HFFc6 (cell line): ENCODE measurements at places on chromosomes 13 and 19. TPM values are rescaled to one million over a fixed set of nuclear protein-coding genes. Genes with fewer than 3 reads are reported as not detected.
A peak's percentile ranks its signal among the peaks of the same experiment; 100 is the strongest.

Gene NTF4
- total RNA-seq, result 1.5 TPM in 1 of 2 replicates, not detected in the other

Gene ZNF541
- total RNA-seq, result not detected in 2 replicates

Gene CEACAM7
- total RNA-seq, result not detected in 3 replicates

Gene EFNA2
- total RNA-seq, result not detected in 3 replicates

Gene KLK14
- 0.21 to 0.23 TPM in 2 of 3 replicates, not detected in the other for total RNA-seq

Gene ZNF8
- 3.7 to 4.4 TPM (median 4.0 TPM) in 3 replicates for total RNA-seq

Gene BST2
- 0.21 to 0.30 TPM in 2 of 3 replicates, not detected in the other for total RNA-seq

GRCh38 chr19:2797280-2797679 lies 12.0 kb downstream of the THOP1 start:
- DNase-seq, result no peak
- no peaks in the 10 kb centered on the region for H3K4me1 ChIP-seq
- H3K27me3 ChIP-seq, result peaks cover 2% of the 10 kb centered on the region; the same call in 1 of the 2 replicates

DNA sequence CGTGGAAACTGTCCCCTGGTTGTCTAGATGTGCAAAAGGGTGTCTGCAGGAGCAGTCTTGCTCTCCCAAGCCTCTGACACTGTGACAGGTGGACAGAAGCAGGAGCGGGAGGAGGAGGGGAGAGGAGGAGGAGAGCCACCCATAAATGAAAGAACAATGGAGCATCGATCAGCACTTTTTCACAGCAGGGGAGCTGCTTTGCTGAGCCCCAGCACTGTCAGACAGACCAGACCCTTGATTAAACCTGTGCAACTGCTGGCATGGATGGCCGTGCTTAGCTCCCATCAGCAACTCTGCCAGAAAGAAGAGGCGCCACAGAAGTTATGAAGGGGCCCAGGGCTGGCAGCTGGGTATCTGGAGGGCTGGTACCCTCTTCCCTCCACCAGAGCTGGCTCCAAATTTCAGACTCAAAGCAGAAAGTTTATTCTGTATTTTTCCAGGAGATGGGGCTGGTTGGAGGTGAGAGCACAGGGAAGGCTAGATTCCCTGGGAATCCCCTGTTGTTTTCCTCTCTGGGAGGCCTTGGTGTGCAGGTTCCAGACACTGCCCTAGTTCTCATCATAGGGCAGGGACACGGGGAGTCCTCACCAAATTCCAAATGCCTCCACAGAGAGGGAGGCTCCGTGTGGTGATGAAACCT lies 1192.2 kb downstream of the UQCRFS1 start:
- H3K4me1 ChIP-seq, result no peaks in the 10 kb centered on the region
- no peak overlapping the region for H3K27ac ChIP-seq

GRCh38 chr13:103883164-103883563 lies 816.9 kb upstream of the SLC10A2 start:
- DNase-seq, result peak; percentile 49
- no peaks in the 10 kb centered on the region for H3K27me3 ChIP-seq
- H3K4me3 ChIP-seq, result no peak overlapping the region
- peaks cover 6% of the 10 kb centered on the region; the same call in 1 of the 2 replicates for H3K4me1 ChIP-seq
- H3K36me3 ChIP-seq, result no peaks in the 10 kb centered on the region

- no peak for DNase-seq
- H3K27ac ChIP-seq, result no peak overlapping the region
- no peaks in the 10 kb centered on the region for H3K36me3 ChIP-seq
- no peaks in the 10 kb centered on the region for H3K4me1 ChIP-seq
Measured at GRCh38 chr19:45215391-45216191, 29.6 kb downstream of the EXOC3L2 start.

DNA sequence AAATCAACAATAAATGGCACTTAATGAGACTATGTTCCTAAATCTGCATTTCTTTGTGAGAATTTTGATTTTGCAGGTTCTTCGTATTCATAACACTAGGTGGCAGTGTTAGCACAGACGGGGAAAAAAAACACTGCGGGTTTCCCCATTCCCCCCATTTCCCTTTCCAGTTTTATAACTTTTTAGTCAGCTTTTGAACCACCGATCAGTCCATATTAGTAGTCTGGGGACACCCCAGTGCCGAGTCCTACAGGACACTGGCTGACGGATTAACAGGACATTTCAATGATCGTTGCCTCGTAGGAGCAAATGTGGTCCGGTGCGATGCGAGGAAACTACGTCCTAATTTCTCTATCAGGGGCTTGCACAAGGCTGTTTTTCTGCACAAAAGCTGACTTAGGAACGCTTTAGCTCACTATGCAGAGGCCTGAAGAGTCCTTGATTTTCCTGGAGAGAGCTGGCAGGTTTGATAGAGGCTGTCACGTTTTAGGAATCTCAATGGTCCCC lies 234.3 kb downstream of the LMO7 start:
- peak overlapping the region; percentile 60 for H3K27ac ChIP-seq
- DNase-seq, result no peak
- peak overlapping the region; percentile 89 for H3K4me3 ChIP-seq
- H3K4me1 ChIP-seq, result peaks cover 53% of the 10 kb centered on the region

- peaks cover 14% of the 10 kb centered on the region for H3K4me1 ChIP-seq
- no peak for DNase-seq
- H3K4me3 ChIP-seq, result no peak overlapping the region
- peaks cover 6% of the 10 kb centered on the region for H3K27me3 ChIP-seq
- no peak overlapping the region for H3K27ac ChIP-seq
- H3K36me3 ChIP-seq, result no peaks in the 10 kb centered on the region
Measured at GRCh38 chr19:18227781-18228271, 1.6 kb upstream of the PDE4C start.

DNA sequence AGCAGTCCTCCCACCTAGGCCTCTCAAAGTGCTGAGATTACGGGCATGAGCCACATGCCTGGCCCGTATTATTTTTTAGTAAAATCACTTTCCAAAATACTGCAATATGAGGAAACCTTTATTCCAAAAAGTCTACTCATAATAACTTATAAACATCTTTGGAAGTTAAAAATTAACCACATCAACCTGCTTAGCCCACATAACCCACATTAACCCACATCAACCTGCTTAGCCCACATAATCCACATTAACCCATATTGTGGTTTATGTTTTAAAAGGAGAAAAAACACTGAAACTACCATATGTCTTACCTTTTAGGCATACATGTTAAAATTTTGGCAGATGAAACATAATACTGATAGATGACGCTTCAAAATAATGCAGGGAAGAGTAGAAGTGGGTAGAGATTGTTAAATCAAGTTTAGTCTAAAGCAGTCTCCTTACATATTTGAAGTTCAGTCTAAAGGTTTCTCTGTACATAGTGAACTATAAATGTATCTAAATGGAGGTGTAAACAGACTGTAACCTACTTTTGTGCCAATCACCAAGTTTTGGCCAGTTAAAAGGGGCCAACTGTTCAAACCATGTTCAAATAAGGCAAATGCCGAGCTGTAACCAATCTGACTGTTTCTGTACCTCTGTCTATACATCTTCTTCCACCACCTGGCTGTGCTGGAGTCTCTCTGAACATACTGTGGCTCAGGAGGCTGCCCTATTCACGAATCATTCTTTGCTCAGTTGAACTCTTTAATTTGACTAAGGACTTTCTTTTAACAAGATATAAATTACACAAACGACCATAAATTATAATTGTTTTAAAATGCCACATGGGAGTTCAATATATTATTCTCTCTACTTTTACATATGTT lies 14.5 kb downstream of the KPNA3 start:
- H3K4me3 ChIP-seq, result no peak overlapping the region
- peaks cover 64% of the 10 kb centered on the region for H3K4me1 ChIP-seq
- H3K27me3 ChIP-seq, result no peaks in the 10 kb centered on the region
- no peak for DNase-seq
- H3K27ac ChIP-seq, result peak overlapping the region; percentile 17; the same call in 1 of the 2 replicates
- no peaks in the 10 kb centered on the region for H3K36me3 ChIP-seq

DNA sequence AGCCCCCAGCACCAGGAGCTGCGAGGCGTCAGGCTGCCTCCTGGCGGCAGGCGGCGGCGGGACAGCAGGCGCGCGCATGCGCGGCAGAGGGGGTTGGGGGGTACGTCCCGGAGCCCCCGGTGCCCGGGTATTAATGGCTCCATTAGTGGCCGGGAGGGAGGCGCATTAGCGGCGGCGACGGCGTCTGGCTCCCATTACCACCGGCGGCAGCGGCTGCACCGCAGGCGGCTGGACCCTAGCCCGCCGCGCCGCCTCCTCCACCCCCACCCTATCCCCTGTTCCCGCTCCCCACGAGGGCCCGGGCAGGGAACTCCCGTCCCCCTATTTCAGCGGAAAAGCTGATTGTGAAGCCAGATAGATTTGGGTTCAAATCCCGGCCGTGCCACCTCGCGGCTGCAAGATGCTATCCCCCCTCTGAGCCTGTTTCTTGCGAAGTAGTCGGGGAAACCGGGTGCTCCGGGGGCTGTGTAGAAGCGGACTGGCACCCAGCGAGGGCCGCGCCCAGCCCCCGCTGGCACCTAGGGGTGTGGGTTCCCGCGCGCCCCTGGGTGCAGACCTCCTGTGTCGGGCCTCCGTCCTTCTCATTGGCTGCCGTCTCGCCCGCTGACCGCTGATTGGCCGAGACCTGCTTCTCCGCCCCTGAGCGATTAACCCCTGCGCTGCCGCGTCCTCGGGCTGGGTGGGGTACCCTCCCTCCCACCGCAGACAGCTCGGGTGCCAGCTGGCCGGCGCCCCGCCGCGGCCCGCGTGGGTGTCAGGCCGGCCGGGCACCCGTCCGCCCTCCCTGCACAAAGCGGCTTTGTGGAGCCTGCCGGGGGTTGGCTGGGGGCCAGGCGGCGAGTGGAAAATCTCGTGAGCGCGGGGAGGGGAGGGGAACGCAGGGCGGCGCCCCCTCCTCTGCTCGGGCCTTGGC lies 11.1 kb downstream of the CIC start:
- H3K4me1 ChIP-seq, result peaks cover 50% of the 10 kb centered on the region
- peak overlapping the region; percentile 94 for H3K27ac ChIP-seq
- peaks cover 9% of the 10 kb centered on the region for H3K27me3 ChIP-seq
- peak overlapping the region; percentile 93 for H3K4me3 ChIP-seq

- peaks cover 19% of the 10 kb centered on the region for H3K27me3 ChIP-seq
- DNase-seq, result no peak
- H3K36me3 ChIP-seq, result no peaks in the 10 kb centered on the region
- no peaks in the 10 kb centered on the region for H3K4me1 ChIP-seq
- no peak overlapping the region for H3K27ac ChIP-seq
Measured at GRCh38 chr13:98691360-98691759, 61.1 kb downstream of the SLC15A1 start.

DNA sequence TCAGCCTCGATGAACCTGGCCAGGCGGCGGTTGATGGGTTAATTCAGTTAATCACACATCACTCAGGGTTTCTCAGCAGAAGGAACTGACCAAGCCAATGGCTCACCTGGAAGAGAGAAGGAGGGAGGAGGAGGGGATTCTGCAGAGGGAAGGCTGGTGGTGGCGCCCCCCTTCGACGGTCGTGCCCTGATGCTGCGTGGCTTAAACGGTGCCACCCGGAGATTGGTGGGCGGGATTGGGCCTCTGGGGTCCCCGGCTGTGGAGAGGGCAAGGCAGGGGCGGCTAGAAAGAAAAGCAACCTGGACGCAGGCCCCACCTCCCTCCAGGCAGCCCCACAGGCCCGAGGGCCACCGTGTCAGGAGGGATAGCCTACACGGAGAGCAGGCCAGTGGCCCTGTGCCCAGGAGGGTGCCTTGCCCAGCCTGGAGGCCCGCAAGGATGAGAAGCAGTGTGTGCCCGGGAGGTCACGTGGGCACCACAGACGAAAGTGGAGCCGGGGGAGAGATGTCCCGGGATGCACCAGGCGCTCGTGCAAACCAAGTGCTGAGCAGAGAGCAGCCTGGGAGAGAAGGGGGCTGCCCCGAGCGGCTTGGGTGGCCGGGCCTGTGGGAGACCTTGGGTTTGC lies 16.0 kb downstream of the CSNK1G2 start:
- no peak overlapping the region for H3K27ac ChIP-seq
- no peaks in the 10 kb centered on the region for H3K27me3 ChIP-seq
- no peaks in the 10 kb centered on the region for H3K4me1 ChIP-seq
- H3K4me3 ChIP-seq, result no peak overlapping the region
- no peak for DNase-seq
